Hematopoietic multipotent progenitor cell treated with erythropoietin and hydrocortisone succinate and interleukin-3 and kit ligand, for 6 days (in vitro differentiated cells): ENCODE measurements at places on chromosomes 1 and 21.
A peak's percentile ranks its signal among the peaks of the same experiment; 100 is the strongest.

DNA sequence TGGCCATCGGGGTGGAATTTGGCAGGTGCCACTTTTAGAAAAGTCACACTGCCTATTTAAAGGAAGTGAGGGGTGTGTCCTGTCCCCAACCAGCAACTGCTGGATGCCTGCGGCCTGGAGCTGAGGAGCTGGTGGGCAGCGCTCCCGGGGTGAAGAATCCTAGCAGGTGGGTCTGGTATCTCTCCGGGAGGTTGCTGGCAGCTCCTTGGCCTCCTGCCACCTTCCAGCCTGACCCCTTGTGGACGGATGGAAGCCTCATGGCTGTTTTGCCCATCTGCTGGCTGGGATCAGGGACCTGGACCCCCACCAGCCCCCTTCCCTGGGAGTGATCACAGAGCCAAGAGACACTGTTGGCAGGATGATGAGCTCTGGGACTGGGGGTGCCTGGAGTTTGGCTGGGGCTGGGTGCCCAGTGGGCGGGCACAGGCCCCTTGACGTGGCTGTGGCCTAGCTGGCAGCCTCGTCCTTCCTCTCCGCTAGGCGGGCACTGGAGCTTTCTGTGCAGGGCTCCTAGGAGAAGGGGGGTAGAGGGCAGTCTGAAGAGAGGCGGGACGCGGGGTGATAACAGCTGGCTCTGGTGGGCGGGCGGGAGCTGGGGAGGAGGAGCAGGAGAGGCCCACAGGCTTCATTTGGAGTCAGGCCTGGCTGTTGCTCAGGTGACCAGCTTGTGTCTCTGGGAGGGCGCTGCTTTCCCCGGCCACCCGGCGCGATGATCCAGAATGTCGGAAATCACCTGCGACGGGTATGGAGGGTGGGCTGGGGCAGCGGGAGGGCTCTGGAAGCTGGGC is at the start of gene ACOT11:
TSS of gene ACOT11 (plus strand) at position 628 of the 788 bp plus-strand sequence. CDS start at position 710, 82 bp downstream.
- peak; percentile 97 for DNase-seq

- no peak for DNase-seq
Measured at GRCh38 chr1:214303141-214303930, 22.4 kb downstream of the SMYD2 start.

- no peak for DNase-seq
Measured at GRCh38 chr1:3630161-3630611, 5.4 kb downstream of the TPRG1L start.

DNA sequence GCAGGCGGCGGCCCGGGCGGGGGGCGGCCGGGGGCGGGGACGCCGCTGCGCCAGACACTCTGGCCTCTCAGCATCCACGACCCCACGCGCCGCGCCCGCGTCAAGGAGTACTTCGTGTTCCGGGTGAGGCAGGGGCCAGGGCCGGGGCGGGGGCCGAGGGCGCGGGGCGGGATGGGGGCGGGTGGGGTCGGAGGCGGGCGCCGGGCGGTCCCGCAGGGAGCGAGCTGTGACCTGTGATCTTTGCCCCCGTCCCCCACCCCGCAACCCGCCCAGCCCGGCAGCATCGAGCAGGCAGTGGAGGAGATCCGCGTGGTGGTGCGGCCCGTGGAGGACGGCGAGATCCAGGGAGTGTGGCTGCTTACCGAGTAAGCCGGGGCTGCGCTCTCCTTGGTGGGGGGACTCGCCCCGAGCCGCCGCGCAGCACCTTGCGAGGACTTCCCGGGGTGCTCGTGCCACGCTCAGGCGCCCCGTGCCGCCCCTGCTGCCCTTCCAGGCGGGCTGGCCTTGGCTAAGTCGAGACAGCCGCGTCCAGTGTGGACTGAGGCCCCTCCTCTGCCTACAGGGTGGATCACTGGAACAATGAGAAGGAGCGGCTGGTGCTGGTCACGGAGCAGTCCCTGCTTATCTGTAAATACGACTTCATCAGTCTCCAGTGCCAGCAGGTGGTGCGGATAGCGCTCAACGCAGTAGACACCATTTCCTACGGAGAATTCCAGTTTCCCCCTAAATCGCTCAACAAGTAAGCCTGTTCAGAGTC is 514 bp downstream of the TPRG1L start:
- DNase-seq = peak; percentile 87

DNA sequence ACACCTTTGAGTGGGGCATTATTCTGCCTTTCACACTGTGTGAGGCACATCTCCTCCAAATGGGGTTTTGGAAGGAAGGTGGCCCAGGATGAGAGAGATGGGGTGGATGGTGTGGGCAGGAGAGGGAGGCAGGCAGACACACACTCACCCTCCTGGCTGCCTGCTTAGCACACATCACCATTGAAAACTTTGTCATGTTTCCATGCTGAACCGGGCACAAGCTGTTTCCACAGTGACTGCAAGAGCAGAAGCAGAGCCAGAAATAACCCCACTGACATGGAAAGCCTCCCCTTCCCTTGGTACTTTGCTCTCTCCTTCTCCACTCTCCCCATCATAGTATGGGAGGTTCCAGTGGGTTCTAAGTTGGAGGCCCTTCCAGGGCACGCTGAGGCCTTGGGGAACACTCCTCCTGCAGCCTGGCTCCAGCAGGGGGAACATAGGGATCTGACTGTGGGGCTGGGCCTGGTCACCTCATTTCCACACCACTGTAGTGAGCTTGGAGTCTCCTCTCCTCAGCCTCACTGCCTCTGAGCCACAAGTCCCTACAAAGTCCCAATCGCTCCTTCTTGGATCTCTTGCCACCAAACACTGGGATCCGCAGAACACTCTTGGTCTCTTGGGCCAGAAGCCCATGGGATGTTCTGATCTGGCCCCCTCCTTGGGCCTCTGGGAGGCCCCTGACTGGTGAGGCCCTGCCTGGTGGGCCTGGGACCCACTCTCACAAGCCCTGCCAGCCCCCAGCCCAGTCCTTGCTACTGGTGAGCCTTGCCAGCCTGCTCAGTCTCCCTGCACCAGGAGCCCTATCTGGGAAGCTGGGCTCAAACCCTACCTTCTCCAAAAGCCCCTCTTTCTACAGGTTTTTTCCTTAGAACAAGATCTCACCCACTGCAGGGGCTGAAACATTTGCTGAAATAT is 163.0 kb upstream of the EDN2 start:
- DNase-seq = no peak

DNA sequence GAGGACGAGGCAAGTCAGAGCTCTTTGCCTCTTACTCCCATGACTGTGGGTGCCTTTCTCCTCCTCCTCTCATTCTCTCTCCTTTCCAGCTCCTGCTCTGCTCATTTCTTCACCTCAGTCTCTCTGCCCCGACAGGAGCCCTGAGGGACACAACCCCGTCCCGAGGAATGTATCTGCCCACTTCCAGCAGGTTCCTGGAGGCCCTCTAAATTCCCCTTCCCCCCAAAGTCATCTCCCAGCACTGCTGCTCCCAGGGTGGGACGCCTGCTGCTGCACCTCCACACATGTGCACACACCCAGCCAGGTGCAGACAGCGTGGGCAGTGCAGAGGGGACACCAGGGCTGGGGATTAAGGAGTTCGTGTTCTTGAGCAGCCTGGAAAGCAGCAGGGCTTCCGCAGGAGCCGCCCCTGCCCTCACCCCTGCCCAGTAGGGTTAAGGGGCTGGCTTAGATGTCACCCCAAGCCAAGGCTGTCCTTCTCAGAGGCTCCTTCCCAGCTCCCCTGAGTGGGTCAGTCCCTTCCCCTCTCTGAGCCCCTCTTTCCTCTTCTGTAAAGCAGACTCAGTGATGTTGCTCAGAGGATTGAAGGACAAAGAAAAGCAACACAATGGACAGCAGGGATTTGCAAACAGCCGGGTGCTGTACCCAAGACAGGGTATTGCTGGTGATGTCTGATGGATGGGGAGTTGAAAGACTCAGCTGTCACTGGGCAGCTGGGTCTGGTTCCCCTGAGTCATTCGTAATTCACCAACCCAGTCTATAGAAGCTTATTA is 346.0 kb downstream of the MATN1 start:
- no peak for DNase-seq

DNA sequence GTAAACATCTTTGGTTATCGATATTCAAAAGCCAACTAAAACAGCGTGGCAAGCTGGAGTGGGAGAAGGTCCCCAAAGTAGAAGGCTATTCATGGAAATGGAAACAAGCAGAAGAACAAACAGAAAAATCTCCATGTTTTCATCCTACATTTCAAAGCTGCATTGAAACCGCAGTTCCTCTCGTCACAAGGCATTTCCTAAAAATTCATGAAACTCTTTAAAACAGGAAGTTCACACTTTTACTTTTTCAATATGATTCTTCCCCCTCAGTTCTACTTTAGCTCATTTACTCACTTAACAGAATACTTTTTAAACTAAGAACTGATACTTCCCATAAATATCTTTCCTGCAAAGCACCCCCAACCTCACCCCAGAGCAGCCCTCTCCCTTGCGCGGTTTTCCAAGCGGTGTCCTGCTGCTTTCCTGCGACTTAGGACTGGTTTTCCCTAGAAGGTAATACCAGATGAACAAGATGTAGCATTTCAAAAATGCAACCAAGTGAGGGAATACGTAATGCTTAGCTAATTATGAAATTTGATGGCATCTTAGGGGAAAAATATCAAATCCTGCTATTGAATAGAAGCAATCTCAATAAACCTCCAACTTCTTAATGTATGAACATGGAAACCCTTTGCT is 228.3 kb upstream of the PKN2 start:
- peak; percentile 5 for DNase-seq

- DNase-seq = no peak
Measured at GRCh38 chr1:170214117-170215032, 68.6 kb downstream of the NTMT2 start.

DNA sequence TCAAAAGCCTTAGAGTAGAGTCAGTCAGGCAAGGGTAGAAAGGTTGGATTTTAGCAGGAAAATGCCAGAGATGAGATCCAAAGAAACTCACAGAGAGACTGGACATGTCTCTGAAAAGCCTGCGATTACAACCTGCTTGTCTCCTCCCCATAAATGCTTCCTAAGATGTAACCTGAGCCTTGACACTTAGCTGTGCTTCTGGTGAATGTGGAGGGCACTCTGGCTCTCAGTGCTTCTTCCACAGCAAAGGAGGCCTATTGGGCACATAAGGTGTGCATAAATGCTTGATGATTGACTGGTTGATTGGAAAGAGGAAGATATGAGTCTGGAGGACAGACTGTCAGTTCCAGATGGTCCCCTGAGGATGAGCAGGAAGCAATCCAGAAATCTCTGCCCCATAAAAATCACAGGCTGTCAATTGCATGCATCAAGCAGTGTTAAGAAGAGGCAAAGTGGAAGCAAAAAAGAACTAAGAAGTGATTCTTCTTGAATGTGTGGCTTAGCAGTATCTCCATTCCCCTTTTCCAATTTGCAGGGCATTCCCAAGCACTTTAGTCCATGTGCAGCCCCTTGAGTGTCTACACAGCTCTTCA is 236.2 kb upstream of the RRP15 start:
- no peak for DNase-seq

DNA sequence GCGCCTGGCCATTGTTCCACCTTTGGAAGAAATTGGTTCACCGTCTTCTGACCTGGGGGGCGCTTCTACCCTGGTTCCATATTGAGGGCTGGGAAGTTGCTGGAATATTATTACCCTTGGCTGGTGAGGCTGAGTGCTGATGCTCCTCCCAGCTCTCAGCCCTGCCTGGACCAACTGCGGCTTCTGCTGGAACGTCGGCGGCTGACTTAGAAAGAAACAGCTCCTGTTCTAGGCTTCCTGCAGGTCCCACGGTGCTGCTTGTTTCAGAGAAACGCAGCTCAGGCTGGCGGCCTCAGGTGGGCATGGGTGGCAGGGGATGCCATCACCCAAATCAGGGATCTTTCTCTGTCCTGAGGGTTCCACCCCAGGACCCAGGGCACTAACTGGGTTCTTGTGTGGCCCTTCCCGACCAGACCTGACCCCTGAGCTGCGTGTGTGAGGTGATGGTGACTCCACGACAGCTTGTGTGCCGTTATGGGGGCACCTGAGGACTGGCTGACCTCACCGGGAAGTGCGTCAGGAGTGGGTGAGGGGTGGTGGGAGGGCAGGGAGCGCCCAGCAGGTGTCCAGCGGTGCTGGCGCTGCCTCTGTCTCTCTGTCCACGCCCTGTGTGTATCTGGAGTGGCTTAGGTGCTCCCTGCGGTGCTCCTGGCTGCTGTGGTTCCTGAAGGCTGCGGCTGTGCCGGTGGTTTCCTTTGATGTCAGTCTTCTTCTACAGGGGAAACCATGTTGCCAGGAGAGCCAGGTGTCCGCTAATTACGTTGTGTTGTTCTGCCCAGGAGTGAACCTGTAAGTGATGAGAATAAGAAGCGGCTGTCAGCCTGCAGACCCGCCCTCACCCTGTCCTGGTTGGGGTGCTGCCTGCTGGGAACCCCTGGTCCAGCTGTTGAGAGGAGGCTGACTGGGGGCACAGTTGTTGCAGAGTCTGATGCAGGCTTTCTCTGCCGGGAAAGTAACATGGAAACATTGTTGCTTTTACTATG is 8.9 kb downstream of the SKI start:
- DNase-seq = no peak

GRCh38 chr1:157231846-157232525 is 93.8 kb upstream of the ETV3 start:
- DNase-seq = no peak

DNA sequence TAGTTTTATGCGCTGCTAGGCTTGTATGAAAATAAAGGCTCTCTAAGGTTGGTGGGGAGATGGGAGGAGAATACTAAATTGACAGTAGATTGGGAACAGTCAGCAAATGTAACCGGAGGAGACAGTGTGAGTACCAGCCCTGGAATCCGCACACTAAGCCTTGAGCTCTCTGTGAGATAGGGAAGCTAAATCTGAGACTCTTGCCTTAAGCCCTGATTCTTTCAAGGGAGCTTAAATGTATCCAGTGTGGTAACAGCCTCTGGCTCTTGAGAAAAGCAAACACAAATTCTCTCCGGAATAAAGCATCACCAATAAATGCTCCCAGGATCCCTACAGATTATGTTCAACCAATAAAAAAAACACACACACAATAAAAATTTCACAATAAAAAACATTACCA is 33.0 kb upstream of the PDPN start:
- no peak for DNase-seq

DNA sequence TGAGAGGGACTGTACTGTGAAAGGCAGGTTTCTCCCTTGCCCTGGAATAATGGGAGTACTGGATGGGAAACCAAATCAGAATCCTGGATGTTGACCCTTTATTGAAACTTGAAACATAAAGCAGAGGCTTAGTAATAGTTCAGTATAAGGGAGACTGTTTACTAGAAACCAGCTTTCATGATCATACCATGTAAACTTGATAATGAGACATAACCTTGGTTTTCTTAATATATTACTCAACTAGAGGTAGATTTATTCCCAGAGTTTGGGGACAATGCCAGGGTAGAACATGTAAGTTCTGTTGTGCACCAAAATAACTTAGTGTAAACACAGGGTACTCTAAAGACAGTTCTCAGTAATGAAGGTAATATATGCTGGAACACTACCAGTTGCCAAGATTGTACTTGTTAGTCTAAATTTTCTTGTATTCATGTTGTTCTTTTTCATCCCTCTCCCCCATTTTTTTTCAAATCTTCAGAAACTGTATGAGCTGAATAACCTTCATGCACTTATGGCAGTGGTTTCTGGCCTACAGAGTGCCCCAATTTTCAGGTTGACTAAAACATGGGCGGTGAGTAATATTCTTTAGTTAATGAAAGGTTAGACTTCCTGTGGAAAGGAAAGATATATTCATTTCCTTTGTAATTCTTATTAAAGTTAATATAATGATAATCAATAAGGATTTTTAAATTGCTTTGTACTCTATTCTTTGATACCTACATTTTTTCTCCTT is 49.6 kb downstream of the ANGPTL1 start:
- DNase-seq = no peak

GRCh38 chr1:70659891-70660290 is 248.8 kb downstream of the CTH start:
- no peak for DNase-seq
